Dorsolateral prefrontal cortex (tissue), 122 donors: ENCODE measurements at places on chromosomes 5 and 9. TPM values are rescaled to one million over a fixed set of nuclear protein-coding genes. Genes with fewer than 3 reads are reported as not detected.

Gene NPR3
- 1.2 TPM for total RNA-seq

- no peak for DNase-seq
These were observed 137.0 kb upstream of the ACOT12 start for GRCh38 chr5:81530919-81531318.

Gene GMCL2
- not detected for total RNA-seq

GRCh38 chr5:131250751-131251475 is 12.9 kb upstream of the CDC42SE2 start:
- DNase-seq: no peak

Gene SPINK1
- total RNA-seq: not detected

DNA sequence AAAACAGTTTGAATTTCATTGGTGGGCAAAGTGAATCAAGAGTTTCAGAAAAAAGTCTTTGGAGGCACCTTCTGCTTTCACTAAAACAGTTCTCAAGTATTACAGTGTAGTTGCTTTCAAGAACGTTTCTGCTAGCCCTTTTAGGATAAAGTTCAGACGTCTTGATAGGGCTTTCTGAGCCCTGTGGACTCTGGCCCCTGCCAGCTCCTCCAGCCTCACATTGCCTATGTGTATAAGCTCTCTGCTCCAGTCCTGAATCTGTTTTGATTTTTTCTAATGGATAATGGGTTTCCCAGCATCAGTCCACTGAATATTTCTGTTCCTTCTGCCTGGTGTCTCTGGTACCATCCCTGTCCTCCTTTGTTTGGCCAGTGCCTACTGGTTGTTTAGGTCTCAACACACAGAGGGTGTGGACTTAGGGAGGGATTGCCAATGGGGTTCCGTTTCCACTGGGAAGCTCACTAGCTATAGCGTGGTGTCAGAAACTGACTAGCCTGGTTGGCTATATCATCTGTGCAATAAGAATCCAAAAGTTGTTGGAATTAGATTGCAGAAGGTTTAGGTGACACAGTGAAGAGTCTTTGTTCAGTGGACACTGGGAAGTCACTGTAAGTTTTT is 26.4 kb downstream of the ARHGAP26 start:
- DNase-seq: no peak

- no peak for DNase-seq
These were observed 7.3 kb upstream of the ANGPTL2 start for GRCh38 chr9:127129718-127130085.

DNA sequence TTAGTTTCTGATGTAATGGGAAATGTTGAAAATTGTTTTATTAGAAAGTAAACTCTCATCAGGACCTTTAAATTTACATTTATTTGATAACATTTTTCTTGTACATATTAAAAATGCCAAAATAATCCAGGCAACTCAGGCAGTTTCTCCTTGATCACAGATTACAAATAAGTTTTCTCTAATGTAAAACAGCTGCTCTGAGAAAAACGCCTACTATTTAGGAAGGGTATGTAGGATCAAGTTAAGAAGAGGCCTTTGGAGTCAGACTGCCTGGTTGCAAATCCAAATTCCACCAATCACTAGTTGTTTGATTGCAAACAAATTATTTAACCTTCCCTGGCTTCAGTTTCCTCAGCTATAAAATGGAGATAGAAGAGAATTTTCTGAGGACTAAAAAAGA is 610.8 kb downstream of the PDE4D start:
- no peak for DNase-seq

Gene NME5
- 30.1 TPM for total RNA-seq

DNA sequence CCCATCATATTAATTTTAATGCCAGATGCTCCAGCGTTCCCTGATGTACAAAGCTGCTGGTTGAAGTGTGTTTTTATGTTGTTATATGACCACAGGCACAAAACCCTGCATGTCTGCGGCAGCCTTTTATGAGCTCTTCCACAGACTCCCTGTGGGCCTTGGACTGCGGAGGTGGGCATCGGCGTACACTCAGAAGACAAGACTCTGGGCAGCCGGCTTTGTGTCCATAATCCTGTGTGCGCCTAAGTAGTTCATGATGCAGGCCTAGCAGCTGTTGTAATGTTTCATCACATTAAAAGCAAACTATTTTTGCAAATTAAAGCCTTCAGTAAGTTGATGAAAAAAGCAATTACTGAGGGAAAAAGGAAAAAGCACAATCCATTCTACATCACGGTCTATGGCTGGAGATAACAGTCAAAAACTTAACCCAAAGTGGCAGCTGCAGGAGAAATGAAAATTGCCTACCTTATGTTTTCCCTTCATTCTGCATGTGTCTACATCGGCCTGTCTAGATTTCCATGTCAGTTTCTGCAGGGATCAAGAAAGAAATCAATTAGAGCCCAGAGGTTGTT is 78.8 kb downstream of the SEMA6A start:
- DNase-seq: no peak

- no peak for DNase-seq
These were observed 163.7 kb upstream of the TRPC7 start for GRCh38 chr5:136529081-136529480.

DNA sequence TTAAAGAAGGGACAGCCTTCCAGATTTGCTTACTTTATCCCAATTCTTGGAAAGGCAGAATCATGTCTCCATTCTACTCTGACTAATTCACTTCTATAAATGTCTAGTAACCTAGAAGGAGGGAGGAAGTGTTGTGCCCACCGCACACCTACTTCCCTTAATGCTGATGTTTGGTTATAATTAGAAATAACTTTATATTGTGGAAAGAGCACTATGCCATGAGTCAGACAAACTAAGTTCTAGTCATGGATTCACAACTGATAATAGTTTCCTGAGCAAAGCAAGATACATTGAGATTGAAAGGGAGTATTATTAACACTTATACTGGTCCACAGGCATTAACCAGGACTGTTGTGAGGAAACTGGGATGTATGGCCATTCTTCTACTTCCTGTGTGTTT is 345.9 kb upstream of the RPS23 start:
- no peak for DNase-seq

Gene EIF4E1B
- 3.8 TPM for total RNA-seq

Gene OMD
- 2.9 TPM for total RNA-seq

Gene DPYSL3
- total RNA-seq: 64.7 TPM

GRCh38 chr5:143812085-143812705 is at the start of gene HMHB1:
HMHB1 (plus strand) TSS chr5:143812161.
- DNase-seq: no peak

- no peak for DNase-seq
These were observed 5.7 kb upstream of the NIPAL4 start for GRCh38 chr5:157454273-157454672.

GRCh38 chr5:24320643-24321042 is 324.1 kb downstream of the CDH10 start:
- DNase-seq: no peak

- DNase-seq: no peak
These were observed at the start of gene PCDHGC5 for GRCh38 chr5:141488591-141489561. PCDHGC5 (plus strand) TSS chr5:141489081; CDS start chr5:141489241, 160 bp downstream.

Gene PCDHGB1
- total RNA-seq: 8.3 TPM

GRCh38 chr5:31888564-31888963 is 249.6 kb downstream of the PDZD2 start:
- DNase-seq: no peak

GRCh38 chr5:127875235-127876021 is 172.2 kb downstream of the CCDC192 start:
- peak; percentile 62 for DNase-seq

DNA sequence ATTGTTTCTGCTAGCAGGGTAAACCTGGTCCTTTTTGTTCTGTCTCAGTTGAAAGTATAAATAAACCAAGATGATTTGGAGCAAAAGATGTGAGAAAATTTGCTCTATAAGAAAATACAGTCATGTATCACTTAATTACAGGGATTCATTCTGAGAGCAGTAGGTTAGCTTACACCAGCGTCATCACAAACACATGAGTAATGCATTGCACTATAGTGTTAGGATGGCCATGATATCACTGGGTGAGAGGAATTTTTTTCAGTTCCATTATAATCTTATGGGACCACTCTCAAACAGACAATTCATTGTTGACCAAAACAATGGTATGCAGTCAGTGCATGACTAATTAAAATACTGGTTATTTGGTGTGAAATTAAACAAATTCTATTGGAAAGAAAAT is 430.9 kb downstream of the CHSY3 start:
- no peak for DNase-seq

- DNase-seq: no peak
These were observed 68.2 kb upstream of the S1PR3 start for GRCh38 chr9:88923092-88923491.

GRCh38 chr5:61412361-61412760 is 80.3 kb downstream of the ZSWIM6 start:
- no peak for DNase-seq

Gene CYSRT1
- total RNA-seq: 1.6 TPM

- no peak for DNase-seq
These were observed 357.4 kb downstream of the PSAT1 start for GRCh38 chr9:78654324-78654723.

DNA sequence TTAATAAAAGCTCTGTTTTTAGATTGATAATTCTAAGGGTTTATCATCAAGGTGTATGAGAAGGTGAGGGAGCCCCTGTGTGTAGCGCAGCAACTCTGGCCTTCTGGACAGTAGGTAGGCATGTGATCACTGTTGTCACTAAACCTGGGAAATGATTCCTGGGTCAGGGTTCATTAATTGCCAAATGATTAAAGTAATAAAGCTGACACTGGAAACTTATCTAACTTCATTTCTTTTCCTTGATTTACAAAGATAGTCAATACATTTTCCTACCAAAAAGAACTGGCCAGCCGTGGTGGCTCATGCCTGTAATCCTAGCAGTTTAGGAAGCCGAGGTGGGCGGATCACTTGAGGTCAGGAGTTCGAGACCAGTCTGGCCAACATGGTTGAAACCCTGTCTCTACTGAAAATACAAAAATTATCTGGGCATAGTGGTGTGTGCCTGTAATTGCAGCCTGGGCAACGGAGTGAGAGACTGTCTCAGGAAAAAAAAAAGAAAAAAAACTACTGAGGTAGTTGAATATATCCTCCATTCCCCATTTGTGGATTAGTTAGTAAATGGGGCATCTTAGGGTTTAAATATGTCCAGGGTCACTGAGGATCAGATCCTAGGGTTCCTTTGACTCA is 2.4 kb downstream of the EHMT1 start:
- DNase-seq: no peak

GRCh38 chr5:73722231-73722630 is 96.2 kb downstream of the ARHGEF28 start:
- DNase-seq: no peak

DNA sequence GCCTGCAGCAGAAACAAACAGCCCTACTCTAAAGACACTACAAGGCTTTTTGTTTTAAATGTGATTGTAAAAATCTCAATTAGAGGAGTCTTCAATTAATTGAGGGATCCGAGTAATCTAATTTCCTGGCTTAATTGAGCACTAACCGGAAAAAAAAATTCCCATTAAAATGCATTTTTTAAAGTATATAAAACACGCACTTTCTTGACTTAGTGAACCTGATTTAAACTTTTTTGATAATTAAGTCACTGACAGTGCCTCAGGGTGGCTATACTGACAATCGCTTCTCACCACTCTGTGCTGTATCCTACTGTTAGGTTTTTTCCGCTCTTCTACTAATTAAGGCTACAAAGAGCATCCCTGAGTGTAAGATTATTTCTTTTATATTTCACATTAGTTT is 44.4 kb downstream of the DIRAS2 start:
- no peak for DNase-seq

Gene PCDHA9
- 2.5 TPM for total RNA-seq

Gene MARCOL
- not detected for total RNA-seq

Gene SPATA31C1
- 0.79 TPM for total RNA-seq

DNA sequence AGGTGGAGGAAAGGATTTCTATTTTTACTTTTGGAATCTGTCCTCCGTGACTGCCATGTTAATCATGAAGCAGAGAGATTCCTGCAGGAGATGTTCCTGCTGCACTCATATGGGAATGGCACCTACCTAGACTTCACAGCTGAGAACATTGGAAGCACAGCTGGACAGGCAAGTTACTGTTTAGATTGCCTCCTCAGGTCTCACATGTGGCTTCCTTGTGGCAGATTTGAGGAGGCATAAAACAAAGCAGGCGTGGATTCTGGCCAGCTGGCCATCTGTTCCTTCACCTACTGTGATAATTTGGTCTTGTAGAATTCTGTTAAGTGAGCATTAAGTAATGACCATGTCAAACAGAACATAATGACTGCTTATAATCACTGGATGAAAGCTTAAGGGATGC is 193.4 kb downstream of the EDIL3 start:
- DNase-seq: no peak

- no peak for DNase-seq
These were observed 18.4 kb upstream of the TTC1 start for GRCh38 chr5:159990506-159990905.

Gene TOR4A
- 3.0 TPM for total RNA-seq

- peak; percentile 58 for DNase-seq
These were observed 84.4 kb upstream of the STC2 start for GRCh38 chr5:173412566-173412965.

Gene FCN2
- not detected for total RNA-seq

- no peak for DNase-seq
These were observed 39.6 kb downstream of the SFXN1 start for GRCh38 chr5:175517824-175518450.
